A549 (cell line): ENCODE measurements at places on chromosomes 11 and 22. TPM values are rescaled to one million over a fixed set of nuclear protein-coding genes. Genes with fewer than 3 reads are reported as not detected.

The FIBIN gene
- not detected in 3 replicates for polyA plus RNA-seq

The TMA7B gene
- polyA plus RNA-seq, result not detected in 3 replicates

DNA sequence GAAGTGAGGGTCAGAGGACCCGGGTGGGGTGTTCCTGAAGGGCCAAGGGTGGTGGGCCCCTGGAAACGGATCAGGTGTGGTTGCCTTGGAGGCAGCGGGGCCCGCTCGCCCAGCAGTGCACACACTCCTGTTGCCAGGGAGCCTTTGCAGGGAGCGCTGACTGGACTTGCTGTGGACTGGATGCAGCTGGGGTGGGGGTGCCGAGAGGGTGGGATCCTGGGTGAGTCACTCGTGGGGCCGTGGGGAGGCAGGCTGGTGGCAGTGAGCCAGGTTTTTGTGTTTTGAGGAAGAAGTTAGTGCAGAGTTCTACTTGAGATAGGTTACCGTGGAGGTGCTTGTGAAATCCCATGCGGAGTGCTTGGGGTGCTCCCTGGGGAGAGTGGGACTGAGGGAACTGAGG, 1.3 kb downstream of the MRPL23 start:
- no peak for DNase-seq

DNA sequence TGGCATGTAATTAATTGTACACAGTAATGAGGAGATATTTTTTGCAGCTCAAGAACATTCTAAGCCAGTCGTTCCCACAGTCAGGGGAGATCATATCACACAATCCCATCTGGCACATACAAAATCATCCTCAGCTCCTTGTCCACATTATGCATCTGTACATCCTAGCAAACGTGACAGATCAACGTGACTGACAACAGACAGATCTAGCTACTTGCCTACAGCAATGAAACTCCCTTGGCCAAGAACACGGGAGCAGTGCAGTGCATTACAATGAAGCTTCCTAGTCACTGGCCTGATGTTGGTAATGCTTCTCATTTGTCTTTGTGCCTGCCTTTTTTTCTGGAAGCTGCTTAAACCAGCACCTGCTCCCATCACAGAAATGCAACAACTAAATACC, 24.5 kb upstream of the GUCY1A2 start:
- no peak for DNase-seq
